Dorsolateral prefrontal cortex (tissue), 122 donors: ENCODE measurements at places on chromosomes 6 and 20.

GRCh38 chr6:73893696-73894095 is 197.7 kb downstream of the CD109 start:
- DNase-seq = no peak

- DNase-seq = peak; percentile 84
These were observed 44.8 kb downstream of the STK4 start for GRCh38 chr20:45011108-45011526.

DNA sequence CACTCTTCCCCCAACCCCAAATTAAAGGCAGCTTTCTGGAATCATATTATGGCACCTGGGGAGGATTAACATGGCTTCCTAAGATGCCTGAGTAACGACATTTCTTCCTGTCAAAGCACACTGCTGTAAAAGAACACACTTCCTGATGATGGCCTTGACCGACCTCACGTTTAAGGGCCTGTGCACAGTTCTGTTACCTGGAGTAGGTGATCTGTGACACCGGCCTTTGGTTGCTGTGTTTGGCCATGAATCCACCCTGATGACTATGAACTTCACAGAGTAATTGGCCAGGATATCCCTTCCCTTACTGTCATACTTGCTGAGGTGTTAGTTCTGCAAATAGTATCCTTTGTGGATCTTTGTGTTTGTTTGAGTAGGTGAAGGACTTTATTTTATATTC is 45.8 kb downstream of the PLCB4 start:
- DNase-seq = no peak

DNA sequence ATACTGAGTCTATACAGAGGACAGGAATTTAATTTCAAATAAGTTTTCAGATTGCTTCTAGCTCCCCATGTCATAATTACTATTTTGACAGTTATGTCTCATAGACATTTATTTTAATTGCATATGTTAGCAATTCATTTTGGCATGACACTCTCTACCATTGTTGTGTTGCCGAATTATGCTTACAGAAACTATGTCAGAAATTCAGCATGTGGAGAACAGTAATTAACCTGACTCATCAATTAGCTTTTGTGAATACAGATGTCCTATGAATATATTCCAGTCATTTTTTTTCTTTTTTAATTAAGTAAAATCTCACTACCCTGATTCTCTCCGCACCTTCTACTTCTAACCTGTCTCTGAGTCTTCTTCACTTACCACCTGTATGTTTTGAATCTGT is 105.1 kb downstream of the NKAIN2 start:
- no peak for DNase-seq

- no peak for DNase-seq
These were observed 6.2 kb downstream of the SS18L1 start for GRCh38 chr20:62149532-62150309.

- DNase-seq = no peak
These were observed 6.5 kb downstream of the RBM38 start for GRCh38 chr20:57397693-57398108.

DNA sequence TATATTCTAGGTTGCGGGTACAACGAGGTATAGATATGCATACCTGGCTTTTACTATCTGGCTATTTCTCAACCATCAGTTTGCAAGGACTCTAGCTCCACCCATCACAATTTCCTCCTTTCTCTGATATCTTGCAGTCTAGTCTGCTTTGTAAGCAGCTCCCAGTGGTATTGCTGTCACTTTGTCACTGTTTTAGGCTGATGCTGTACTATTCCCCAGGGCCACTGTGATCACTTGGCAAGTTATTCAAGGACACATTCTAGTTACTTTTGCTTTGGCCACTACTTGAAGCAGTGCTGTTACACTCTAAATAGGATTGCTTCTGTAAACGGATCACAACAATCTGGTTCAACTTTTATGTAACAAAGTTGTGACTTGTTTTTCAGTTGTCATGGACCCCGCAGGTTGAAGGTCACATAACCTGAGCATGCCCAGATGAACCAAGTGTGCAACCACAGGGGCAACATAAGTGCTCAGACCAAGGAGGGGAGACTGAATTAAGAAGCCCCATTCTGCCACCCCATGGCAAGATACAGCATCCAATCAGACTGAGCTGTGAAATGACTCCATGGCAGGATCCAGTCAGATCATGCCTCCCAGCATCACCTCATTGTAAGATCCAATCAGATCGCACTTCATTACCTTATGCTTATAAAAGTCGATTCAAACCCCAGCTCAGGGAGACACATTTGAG is 588.4 kb upstream of the CITED2 start:
- DNase-seq = no peak

DNA sequence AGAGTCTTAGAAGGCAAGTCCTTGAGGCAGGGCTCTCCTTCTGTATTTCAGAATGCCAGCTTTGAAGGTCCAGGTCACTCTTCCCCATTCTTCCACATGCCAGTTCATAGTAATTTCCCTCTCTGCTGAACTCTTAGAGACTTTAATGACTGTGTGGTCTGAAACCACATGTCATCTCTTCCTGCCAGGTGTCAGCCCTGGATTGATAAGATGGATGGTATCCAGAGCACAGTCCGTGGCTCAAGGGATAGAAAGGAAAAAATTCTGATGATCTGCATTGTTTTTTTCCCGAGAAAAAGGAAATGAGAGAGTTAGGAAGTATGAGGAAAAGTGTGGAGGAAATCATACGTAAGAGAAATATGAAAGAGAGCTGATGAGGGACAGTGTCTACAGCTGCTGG is 250.9 kb downstream of the TPBG start:
- no peak for DNase-seq

DNA sequence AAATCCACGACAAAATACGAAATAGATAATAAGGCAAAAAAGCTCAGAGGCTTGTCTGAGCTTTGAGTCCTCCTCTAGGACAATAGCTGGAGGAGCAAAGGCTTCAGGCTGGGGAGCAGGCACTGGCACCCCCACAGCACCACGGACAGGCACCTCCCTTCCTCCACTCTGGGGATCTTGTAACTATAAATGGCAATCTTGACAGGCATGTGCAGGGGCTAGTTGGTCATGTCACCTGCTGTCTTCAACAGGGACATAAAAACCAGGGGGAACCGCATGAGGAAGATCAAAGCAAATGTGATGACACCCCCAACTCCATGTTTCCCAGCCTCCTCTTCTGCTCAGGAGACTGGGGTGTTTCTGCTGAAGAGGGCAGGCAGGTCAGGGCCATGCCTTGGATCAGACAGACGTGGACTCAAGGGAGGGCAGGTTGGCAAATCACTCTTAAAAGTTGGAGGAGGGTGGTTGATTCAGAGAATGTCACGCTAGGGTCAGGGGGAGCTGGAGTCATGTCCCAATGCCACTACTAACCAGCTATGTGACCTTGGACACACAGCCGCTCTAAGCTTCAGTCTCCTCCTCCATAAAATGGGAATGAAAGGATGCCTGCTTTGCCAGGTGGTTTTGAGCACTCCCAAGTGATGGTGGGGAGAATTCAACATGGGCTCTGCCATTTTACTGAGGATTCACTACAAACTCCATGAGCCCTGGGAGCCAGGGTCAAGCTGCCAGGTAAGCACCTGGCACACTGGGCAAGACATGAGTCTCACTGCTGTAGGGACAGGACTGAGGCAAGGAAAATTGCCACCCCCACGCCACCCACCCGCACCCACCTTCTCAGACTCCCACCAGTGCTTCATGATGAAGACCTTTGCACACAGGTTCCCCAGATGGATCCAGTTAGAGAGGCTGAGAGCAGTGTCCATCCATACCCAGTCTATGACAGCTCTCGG is 48.0 kb downstream of the NPEPL1 start:
- DNase-seq = no peak

- no peak for DNase-seq
These were observed 37.9 kb downstream of the E2F3 start for GRCh38 chr6:20439558-20439957.

DNA sequence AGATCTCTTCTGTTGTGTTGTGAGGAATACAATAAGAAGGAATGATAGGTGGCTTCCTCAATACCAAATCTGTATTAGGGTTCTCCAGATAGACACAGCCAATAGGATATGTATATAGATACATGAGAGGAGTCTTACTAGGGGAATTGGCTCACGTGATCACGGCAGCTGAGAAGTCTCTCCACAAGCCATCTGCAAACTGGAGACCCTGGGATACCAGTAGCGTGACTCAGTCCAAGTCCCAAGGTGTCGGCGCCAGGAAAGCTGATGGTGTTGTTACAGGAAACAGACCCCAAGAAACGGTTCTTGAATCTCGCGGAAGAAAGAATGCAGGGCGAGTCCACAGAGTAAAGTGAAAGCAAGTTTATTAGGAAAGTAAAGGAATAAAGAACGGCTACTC is 61.4 kb downstream of the SYTL3 start:
- peak; percentile 13 for DNase-seq

DNA sequence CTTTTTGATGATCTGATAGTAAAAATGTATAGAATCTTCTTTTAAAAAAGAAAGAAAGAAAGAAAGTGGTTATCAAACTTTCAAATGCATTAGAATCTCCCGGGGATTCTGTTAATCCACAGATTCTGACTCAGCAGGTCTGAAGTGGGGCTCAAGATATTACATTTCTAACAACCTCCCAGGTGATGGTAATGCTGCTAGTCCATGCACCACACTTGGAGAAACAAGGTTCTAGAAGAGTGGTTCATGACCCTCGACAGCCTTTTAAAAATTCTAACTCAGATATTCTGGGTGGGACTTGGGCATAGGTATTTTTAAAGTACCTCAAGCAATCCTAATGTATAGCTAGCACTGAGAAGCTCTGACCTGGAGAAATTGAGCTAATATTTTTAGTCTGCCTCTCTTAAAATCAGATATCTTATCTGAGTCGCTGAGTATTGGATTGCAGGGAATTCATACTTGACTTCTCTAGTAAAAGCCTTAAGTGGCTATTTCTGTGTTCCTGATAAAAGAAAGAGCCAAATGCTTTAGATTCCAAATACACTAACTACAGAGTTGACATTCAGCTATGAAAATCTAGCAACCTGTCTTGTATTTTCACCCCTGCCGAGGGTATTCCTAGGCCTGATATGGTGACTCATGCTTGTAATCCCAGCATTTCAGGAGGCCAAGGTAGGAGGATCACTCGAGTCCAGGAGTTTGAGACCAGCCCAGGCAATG is 252.4 kb downstream of the PHACTR1 start:
- DNase-seq = no peak

GRCh38 chr20:24998631-24999445 is 6.3 kb upstream of the APMAP start:
- no peak for DNase-seq

DNA sequence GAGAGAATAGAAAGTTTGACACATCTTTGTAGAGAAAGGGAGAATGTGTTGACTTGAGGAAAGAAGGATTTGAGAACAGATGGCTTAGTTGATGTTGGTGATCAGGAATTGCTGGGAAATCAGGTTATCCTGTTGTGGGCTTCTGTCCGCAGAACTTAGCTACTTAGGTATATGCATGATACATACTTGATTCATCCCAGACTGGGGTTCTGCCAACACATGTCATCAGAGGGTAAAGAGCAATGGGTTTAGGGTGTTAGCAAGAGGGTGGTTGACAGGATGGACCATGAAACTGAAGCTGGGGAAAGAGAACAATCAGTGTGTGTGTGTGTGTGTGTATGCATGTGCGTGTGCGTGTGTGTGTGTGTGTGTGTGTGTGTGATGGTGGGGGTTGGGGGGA is 50.6 kb upstream of the NELFCD start:
- no peak for DNase-seq

- no peak for DNase-seq
These were observed 179.2 kb downstream of the TMEM242 start for GRCh38 chr6:157143890-157144798.

- DNase-seq = no peak
These were observed 9.0 kb upstream of the LCA5 start for GRCh38 chr6:79546186-79546585.

DNA sequence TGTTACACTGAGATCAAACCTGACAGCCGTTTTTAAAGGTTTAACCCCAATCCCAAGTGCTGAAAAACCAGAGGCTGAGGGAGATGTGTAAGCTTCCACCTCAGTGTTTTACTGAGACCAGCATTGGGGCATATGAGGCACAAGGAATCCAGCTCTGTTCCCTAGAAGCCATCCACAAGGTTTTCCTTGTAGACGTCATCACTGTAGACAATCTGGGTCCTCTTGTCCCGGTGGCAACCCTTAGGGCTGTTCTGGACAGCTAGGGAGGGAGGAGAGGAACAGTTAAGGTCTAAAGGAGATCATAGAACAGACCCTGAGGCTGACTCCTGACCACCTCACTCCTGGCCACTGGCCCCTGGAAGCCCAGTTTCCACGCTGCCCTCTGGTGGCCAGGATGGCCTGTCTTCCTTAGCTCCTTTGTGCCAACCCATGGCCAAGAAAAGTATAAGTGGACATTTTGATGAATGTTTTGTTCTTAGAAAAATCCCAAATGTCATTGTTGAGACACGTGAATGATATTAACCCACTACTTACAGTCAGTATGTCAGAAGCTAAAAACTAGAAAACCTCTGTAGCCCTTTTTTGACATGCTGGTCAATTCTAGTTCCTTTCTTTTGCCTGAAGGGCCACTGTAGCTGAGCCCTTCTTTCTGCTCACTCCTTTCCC is 6.4 kb downstream of the CFB start:
- peak; percentile 49 for DNase-seq

GRCh38 chr6:151876122-151876521 is 68.6 kb downstream of the ESR1 start:
- DNase-seq = no peak

- no peak for DNase-seq
These were observed 77.5 kb upstream of the MARCKS start for GRCh38 chr6:113779656-113780055.

DNA sequence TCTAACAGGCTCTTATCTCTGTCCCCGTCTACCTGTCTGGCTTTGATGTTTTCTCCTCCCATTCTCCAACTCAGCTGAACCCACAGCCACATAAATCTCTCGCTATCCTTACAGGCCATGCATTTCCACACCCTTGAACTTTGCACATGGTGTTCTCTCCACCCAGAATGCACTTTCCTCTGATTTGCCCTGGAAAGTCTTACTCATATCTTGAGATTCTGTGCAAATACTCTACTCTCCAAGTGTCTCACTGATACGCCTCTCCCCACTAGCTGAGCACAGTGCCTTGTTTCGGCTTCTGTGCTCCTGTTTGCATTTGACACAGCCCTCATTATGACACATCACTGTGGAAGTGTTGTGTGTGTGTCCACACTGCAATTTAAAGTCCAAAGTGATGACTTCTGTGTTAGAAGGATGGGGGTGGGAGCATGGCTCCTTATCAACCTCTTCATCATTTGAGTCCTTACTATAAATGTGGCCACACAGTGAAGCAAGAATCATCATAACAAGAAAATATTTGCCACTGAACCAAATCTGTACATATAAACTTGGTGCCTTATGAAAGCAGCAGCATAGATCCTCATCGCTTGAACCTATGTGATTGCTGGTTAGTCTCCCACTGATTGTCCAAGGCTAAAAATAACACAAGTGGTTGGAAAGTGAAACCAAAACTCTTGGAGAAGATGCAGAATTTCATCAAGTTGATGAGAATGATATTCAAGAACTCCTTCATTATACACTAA is 5.5 kb upstream of the PRELID3B start:
- no peak for DNase-seq

DNA sequence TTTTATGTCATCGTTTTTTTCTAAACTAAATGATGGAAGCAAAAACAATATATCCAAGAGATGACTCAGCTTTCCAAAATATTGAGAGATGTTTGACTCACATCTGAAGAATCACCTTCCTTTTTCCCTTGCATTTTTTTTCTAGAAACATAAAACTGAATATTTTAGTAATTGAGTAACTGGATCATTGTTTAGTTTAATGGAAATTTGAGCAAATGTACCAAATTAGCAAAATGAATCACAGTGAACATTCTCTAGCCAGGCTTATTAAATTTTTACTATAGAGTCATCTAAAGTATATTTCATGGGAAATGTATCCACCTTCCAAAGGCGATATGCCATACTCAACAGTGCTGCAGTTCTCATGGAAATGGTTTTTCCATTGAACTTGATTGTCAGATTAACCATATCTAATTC is 145.5 kb downstream of the TENT5A start:
- DNase-seq = no peak
